ENCODE measurements at places on chromosomes 16 and 17. TPM values are rescaled to one million over a fixed set of nuclear protein-coding genes. Genes with fewer than 3 reads are reported as not detected.

DNA sequence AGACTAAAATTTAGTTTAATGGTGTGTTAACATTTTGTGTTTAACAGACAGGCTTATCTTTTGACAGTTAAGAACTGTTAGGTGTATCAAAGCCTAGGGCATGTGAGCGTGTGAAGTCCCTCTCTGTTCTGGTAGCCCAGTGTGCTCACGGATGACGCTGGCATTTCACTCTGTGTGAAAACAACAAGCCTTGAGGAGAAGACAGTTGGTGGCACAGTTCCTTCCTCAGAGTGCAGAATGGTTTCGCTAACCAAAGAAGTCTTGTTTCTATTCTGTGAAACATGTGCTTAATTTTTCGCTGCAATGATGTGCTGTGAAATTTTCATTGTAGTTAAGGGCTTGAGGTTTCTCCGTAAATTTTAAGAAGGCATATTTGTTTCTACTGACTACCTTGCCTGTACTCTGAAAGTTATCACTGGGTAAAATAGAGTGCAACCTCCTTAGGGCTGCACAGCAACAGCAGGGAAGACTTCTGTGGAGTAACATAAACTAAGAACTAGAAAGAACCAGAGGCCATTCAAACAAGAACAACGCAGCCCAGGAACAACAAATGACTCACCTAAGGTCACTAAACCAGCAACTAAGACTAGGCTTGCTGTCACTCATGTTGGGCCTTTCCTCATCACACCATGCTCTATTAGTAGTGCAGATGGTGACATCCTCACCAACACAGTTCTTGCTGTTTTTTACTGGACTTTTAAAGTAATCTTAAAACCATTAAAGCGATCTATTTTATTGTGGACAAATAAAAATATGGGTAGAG, 33.4 kb downstream of the BRD7 start:
- DNase-seq: peak; percentile 83

CCL8 gene
- polyA plus RNA-seq: not detected

DNA sequence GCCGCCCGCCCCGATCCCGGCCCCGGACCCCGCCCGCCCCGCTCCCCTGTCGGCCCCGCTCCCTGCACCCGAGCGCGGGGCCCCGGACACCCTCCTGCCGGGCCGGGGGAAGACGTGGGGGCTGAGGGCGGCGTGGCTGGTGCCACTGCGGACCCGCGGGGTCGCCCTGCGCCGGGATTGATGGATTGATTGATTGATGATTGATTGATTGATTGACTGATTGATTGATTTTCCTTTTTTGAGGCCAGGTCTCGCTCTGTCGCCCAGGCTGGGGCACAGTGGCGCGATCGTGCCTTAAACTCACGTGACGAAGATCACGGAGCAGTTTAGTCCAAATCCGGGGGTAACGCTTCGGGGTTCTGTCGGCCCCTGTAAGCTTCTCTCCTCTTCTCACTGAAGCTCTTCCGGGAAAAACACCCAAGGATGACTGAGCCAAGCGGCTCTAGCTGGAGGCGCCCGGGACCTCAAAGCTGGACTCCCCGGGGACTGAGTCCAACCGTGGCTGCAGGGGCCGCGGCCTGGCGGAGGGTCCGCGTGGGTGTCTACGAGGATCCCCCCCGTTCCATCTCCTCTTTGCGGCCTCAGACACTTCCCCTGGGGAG, 40.2 kb upstream of the BHLHA9 start:
- DNase-seq: no peak

- DNase-seq: peak; percentile 30
These were observed 6.4 kb downstream of the C16orf86 start for GRCh38 chr16:67672739-67673662.

DNA sequence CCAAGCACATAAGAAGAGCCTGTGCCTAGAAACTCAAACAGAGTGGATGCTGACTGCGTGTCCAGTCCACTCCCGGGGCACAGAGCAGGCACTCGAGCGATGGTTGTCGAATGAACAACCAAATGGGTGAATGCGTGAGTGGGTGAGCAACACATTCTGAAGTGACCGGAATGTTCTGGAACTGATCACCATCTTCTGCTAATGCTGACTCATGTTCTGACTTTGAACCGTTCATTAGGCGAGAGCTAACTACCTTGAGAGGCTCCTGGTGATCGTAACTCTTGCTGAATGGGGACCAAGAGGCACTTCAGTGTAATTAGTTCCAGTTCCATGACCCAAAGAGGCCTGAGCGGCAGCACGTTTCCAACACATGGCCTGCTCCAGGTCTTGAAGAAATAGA, 37.9 kb downstream of the IRF8 start:
- DNase-seq: no peak

DNA sequence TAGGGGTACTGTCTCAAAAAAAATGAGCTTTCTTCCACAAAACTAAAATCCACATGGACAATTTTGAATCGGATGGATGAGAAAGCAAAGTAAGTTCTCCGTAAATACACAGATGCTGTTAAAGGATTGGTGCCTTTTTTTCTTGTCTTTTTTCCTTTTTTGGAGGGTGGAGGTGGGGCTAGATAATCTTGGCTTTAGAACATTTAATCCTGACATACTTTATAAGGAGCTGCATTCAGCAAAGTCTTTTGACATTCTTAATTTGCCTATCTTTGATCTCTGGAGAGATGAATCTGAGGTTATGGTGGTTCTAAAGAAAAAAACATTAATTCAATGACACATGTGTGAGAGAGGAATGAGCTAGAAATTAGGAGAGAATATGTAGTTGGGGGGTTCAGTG, 312.3 kb upstream of the KCNJ16 start:
- DNase-seq: no peak

GRCh38 chr16:68069511-68070248, 15.5 kb upstream of the NFATC3 start:
- peak; percentile 60 for DNase-seq

All from immature natural killer cell (primary cell).